ENCODE measurements at places on chromosomes 13 and 19.
A peak's percentile ranks its signal among the peaks of the same experiment; 100 is the strongest.

DNA sequence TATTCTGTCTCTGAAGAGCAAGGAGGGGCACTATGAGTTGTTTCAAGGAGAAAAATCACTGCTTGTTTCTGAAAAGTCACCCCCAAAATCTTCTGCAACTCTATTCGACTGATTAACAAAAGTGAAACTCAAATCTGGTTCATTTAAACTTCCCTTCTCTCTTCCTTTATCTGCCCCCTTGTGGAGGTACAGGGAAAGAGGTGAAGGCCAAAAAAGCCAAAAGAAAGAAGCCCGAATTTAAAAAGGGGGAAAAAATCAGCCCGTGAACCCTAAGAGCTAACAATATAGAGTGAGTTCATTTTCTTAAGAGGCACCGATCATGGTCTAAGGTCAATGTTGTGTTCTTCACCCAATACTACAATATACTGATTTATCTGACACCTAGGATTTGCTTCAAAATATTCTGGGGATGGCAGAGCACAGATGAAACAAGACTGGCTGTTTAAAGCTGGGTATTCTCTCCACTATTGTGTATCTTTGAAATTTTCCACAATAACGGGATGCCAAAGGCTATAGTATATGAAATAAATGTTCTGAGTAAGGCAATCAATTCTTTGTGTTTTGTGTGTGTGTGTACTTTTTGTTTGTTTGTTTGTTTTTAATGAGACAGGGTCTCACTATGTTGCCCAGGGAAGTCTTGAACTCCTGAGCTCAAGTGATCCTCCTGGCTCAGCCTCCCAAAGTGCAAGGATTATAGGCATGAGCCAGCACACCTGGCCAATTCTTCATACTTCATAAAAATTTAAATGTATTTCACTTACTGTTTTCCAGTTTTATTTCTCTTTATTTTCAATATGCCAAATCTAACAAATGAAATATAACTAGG is 55.0 kb upstream of the EEF1AKMT1 start:
- no peak for DNase-seq

DNA sequence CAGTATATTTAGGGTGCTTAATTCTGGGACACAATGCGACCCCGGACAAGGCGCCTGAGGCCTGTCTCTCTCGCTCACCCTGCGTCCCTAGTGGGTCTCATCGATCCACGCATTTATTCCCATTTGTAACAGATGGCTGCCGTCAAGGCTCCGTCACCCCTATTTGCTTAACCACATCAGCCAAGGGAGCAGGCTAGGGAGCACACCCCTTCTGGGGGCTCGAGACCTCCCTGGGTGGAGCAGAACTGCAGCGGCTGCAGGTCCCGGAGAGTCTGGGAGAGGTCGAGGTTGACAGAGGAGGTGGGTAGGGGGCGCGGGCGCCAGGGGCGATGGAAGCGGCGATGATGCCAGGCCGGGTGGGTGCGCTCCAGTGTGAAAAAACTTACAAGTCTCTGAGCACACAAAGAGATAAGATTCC is 507 bp downstream of the ALG5 start:
- DNase-seq, result no peak

DNA sequence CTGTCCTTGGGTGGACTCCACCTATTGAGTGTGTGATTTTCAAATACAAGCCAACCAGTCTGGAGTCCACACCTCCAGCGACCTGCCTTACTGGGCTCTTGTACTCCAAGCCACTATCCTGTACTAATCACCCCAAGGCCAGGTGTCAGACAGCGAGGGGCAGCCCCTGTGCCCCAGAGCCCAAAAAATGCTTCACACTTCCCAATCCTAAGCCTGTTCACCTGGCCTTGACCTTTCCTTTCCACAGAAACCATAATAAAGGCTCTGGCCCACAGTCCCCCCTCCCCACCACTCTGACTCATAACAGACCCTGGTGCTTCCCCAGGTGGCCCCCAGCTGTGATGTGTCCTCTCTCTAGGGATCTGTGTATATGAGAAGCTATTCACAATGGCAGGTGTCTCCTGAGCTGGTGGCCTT is 3.9 kb downstream of the CD209 start:
- DNase-seq, result no peak

GRCh38 chr19:33812388-33813330 is 16.0 kb downstream of the KCTD15 start:
- DNase-seq, result no peak

DNA sequence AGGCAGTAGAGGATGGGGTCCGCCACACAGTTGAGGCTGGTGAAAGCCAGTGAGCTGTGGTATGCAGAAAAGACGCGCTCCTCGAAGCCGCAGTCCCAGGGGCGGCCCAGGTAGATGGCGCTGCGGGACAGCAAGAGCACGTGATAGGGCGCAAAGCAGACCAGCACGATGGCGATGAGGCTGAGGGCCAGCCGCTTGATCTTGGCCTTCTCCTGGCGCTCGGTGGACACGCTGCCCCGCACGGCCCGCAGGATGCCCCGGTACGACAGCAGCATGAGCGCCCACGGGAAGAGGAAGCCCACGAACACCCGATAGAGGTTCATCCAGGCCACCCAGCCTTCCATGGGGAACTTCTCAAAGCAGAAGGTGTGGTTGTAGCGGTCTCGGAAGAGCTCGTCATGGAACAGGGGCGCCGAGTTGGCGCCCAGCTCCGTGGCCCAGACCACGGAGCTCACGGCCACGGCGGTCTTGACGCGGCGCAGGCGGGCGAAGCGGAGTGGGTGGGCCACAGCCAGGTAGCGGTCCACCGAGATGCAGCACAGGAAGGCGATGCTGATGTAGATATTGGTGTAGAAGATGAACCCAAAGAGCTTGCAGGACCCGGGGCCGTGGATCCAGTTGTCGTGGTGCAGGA is 6.5 kb upstream of the OPA3 start:
- DNase-seq, result no peak

DNA sequence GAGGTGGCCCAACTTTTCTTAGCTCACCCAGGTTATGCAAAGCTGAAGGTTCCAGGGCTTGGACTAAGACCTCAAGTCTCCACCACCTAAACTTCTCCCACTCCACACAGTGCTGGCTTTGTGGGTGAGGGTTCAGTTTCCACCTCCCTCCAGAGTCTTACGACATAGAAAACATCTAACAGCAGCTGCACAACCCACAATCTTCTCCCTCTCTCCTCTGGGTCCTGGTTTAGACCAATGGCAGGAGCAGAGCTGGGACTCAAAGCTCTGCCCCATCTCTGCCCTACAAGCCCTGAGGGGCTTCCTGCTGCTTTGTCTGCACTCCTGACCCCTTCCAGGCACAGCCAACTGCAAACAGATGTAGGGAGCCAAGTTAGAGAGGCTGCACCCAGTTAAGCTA is 16.0 kb downstream of the IRGC start:
- no peak for DNase-seq

GRCh38 chr19:46722421-46723022 is 5.6 kb upstream of the PRKD2 start:
- DNase-seq, result no peak

- no peak for DNase-seq
These were observed 33.9 kb downstream of the USP12 start for GRCh38 chr13:27137759-27138158.

DNA sequence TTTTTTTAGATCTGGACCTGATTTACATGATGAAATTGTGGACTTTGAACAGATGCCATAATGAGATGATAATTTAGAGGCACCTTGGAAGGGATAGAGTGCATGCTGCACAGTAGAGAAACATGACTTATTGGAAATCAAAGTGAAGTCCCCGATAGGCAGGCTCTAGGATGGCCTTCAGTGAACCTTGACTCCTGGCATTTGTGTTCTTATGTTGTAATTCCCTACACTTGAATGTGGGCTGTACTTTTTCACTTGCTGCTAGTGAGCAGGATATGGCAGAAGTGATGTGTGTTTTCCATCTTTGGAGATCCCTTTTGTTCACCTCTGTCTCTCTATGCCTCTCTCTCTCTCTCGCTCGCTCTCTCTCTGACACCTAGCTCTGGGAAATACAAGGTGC is 1614.6 kb downstream of the PCDH9 start:
- DNase-seq, result no peak

GRCh38 chr13:107192289-107192688 is 624.4 kb upstream of the ARGLU1 start:
- peak; percentile 87 for DNase-seq

- no peak for DNase-seq
These were observed 623.2 kb downstream of the SLITRK5 start for GRCh38 chr13:88294368-88294767.

DNA sequence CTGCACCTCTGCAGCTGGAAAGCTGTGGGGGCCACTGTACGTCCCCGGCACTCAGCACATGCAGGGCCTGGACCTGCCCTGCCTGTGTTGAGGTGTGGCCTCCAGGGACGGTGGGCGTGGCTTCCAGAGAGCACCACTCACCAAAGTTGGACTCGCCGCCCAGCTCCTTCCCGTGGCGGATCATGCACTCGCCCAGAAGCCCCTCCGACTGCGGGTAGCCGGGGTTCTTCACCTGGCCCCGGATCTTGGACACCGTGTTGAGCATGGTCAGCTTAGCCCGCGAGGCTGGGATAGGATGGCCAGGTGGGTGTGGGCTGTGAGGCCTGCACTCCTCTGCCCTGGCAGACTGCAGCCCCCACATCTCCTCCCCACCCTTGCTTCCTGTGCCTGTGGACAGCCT is 22.0 kb downstream of the MPND start:
- no peak for DNase-seq

DNA sequence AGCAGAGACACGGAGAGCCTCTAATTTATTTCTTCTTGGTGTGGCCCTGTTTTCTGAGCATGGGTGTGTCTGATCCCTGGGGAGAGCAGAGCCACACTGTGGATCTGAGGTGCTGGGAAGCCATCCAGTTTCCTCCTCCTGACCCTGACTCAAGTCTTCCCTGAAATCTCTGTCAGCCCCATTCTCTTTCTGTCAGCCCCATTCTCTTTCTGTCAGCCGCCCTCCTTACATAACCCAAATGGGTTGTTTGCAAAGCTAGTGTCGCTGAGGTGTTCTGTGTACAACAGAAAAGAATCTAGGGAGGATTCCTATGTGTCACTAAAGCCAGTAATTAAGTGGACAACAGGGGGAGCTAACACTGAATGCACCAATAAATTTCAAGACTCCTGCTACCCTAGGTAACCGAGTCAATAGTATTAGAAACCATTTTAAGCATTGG is 50.2 kb downstream of the LRCH1 start:
- DNase-seq, result no peak

DNA sequence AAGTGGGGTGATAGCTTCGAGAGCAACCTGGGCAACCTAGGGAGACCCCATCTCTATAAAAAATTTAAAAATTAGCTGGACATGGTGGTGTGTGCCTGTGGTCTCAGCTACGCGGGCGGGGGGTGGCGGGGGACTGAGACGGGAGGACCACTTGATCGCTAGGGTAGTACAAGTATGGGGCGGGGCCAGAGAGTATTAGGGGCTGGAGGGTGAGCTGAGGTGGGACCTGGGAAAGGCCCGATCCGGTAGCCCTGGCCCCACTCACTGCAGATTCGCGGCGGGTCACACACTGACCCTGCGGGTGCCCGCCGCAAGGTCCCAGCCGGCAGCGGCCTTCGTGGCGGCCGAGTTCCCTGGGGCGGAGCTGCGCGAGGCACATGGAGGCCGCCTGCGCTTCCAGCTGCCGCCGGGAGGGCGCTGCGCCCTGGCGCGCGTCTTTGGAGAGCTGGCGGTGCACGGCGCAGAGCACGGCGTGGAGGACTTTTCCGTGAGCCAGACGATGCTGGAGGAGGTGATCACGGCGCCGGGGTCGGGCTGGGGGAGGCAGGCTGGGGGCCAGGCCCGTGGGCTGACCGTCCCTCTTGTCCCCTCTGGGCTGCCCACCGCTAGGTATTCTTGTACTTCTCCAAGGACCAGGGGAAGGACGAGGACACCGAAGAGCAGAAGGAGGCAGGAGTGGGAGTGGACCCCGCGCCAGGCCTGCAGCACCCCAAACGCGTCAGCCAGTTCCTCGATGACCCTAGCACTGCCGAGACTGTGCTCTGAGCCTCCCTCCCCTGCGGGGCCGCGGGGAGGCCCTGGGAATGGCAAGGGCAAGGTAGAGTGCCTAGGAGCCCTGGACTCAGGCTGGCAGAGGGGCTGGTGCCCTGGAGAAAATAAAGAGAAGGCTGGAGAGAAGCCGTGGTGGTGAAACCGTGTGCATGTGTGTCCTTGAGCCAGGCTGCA is 2.0 kb upstream of the ARHGAP45 start:
- no peak for DNase-seq

DNA sequence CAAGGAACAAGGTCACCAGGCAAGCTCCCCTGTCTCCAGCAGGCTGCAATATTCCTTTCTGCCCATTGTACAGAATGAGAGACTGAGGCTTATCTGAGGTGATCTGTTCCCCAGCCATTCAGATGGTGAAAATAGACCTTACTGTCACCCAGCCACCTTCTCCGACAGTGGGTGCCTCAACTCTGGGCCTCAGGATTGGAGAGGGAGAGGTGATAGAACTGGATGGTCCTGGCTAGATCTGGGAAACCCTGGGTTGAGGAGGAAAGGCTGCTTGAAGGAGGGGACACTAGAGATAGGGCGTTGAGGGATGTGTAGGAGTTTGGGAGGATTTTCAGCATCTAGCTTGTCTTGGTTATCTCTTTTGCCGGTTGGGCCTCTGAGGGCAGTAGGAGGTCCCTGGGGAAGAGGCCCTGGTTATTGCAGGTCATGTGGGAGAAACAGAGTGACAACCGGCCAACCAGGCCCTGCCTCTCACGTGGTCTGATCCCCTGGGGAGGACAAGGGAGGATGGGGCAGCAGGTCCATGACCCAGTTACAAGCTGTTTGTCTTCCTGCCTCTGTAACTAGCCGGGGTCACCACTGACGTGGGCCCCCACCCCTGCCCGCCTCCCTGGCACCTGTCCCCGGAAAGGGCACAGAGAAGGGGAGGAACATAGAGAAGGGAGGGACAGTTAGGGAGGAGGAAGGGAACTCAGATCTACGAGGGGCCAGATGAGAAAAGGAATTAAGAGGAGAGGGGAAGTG is 8.2 kb downstream of the NFIC start:
- DNase-seq, result no peak

GRCh38 chr19:33938821-33939220 is 142.2 kb downstream of the KCTD15 start:
- DNase-seq, result no peak

- DNase-seq, result no peak
These were observed 5.3 kb upstream of the F2RL3 start for GRCh38 chr19:16883522-16883921.

DNA sequence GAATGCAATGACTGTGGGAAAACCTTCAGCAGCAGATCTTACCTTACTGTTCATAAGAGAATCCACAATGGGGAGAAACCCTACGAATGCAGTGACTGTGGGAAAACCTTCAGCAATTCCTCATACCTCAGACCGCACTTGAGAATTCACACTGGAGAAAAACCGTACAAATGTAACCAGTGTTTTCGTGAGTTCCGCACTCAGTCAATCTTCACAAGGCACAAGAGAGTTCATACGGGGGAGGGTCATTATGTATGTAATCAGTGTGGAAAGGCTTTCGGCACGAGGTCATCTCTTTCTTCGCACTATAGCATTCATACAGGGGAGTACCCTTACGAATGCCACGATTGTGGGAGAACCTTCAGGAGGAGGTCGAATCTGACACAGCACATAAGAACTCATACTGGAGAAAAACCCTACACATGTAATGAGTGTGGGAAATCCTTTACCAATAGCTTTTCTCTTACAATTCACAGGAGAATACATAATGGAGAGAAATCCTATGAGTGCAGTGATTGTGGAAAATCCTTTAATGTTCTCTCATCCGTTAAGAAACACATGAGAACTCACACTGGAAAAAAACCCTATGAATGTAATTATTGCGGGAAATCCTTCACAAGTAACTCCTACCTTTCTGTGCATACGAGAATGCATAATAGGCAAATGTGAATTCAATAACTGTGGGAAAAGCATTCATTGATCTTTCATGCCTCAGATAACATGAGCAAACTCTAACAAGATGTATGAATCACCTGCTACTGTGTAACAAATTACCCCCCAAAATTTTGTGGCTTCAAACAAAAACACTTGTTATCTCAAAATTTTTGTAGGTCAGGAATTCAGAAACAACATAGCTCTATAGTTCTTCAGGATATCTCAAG is 13.8 kb downstream of the ZNF557 start:
- DNase-seq, result no peak

Data from NCI-H1417 treated with DMSO at 0.1 percent for 48 hours (cell line).